ENCODE measurements at places on chromosomes 12 and 14.

DNA sequence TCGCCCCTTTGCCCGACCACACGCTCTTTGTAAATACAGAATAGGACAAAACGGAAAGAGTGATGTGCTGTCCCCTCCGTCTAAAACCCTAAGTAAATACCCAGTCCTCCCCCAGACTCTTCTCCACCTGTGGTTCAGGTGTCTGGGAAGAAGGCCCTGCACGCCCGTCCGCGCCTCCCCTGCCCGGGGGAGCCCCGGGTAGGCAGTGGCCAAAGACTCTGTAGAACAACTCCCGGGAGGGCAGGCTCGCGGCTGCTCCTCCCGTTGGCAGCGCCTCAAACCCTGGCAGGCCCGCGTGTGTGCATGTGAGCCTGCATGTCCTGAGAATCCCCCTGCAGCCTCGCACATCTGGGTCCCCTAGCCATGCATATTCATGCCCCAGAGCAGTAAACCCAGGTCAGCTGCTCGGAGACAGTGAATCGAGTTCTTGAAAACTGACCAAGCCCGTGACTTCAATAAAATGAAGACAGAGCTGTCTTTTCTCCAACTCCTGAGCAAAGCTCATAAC lies 165.8 kb downstream of the MON2 start:
- peaks cover 20% of the 10 kb centered on the region for H3K4me1 ChIP-seq
- DNase-seq = peak; percentile 21
- H3K27ac ChIP-seq = no peak overlapping the region
- H3K36me3 ChIP-seq = peaks cover 10% of the 10 kb centered on the region
- H3K4me3 ChIP-seq = peak overlapping the region; percentile 89

DNA sequence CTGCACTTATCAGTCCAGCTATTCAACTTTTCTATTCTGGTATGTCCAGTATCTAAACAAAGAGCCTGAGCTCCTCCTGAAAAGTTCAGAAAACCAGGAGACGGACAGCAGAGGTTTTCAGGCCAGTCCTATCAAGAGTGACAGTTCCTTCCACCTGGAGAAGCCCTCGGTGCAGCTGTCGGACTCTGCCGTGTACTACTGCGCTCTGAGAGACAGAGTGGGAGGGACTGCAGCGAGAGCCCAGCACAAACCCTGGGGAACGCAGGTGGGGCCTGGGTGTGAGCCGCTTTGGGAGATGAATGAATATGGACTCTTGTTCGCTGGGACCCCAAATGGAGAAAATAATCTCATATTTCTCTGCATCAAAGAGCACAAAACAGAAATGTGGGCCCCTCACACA lies 329.8 kb upstream of the OR4E1 start:
- no peak overlapping the region for H3K27ac ChIP-seq
- H3K27me3 ChIP-seq = no peaks in the 10 kb centered on the region
- peaks cover 15% of the 10 kb centered on the region for H3K4me1 ChIP-seq
- H3K4me3 ChIP-seq = no peak overlapping the region
- DNase-seq = no peak

GRCh38 chr14:92874962-92875661 lies 47.8 kb upstream of the CHGA start:
- H3K27ac ChIP-seq = no peak overlapping the region
- H3K4me3 ChIP-seq = no peak overlapping the region
- H3K4me1 ChIP-seq = no peaks in the 10 kb centered on the region
- peaks cover 36% of the 10 kb centered on the region for H3K27me3 ChIP-seq

- H3K4me3 ChIP-seq = no peak overlapping the region
- no peak overlapping the region for H3K27ac ChIP-seq
- DNase-seq = no peak
- H3K4me1 ChIP-seq = no peaks in the 10 kb centered on the region
Measured at GRCh38 chr14:53180272-53181221, 27.4 kb upstream of the DDHD1 start.

DNA sequence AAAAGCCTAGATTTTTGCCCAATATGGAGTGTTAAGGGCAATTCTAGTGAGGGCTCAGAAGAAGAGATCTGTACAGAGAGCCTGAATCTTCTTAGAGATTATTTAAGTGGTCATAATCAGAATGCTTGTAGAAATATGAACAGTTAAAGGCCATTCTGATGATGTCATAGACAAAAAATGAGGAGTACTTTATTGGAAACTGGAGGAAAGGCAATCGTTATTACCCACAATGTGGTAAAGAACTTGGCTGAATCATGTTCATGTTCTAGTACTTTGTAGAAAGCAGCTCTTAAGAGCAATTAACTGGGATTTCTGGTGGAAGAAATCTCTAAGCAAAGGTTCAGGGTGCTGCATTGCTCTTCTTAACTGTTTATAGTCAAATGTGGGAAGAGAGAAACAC lies 36.4 kb upstream of the SYT10 start:
- H3K4me1 ChIP-seq = peaks cover 35% of the 10 kb centered on the region
- DNase-seq = no peak
- peak overlapping the region; percentile 89 for H3K27ac ChIP-seq
- no peaks in the 10 kb centered on the region for H3K36me3 ChIP-seq
- no peaks in the 10 kb centered on the region for H3K27me3 ChIP-seq
- no peak overlapping the region for H3K4me3 ChIP-seq
